Body of pancreas (tissue), 4 donors: ENCODE measurements at places on chromosomes 12 and 14.

- DNase-seq: no peak
These were observed 16.5 kb downstream of the SCNN1A start for GRCh38 chr12:6358881-6359280.

DNA sequence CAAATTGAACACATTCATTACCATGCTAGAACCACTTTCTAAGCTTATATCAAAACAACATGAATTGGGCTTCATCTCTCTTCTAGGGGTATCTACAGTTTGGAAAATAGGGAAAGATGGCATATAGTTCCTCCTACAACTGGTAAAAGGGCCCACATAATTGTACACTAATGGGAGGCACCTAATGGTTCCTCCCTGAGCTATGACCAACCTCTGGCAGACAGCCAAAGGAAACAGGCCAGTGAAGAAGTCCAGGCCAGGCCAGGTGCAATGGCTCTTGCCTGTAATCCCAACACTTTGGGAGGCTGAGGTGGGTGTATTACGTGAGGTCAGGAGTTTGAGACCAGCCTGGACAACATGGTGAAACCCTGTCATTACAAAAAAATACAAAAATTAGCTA, 23.2 kb upstream of the APOF start:
- DNase-seq: peak; percentile 41

GRCh38 chr12:9731797-9732196, 1.1 kb downstream of the CLECL1 start:
- no peak for DNase-seq

- no peak for DNase-seq
These were observed 144.3 kb downstream of the BCL11B start for GRCh38 chr14:99127651-99128167.

GRCh38 chr12:124746649-124747425, 116.8 kb downstream of the SCARB1 start:
- DNase-seq: no peak

GRCh38 chr14:103087343-103087835, 3.4 kb downstream of the LBHD2 start:
- DNase-seq: no peak

GRCh38 chr14:72849222-72849621, 44.7 kb downstream of the DPF3 start:
- DNase-seq: no peak

- no peak for DNase-seq
These were observed 45.9 kb upstream of the GSG1 start for GRCh38 chr12:13149411-13149810.

GRCh38 chr14:99029916-99030305, 242.1 kb downstream of the BCL11B start:
- no peak for DNase-seq

GRCh38 chr14:52131640-52132320, 62.9 kb upstream of the NID2 start:
- DNase-seq: peak; percentile 83

DNA sequence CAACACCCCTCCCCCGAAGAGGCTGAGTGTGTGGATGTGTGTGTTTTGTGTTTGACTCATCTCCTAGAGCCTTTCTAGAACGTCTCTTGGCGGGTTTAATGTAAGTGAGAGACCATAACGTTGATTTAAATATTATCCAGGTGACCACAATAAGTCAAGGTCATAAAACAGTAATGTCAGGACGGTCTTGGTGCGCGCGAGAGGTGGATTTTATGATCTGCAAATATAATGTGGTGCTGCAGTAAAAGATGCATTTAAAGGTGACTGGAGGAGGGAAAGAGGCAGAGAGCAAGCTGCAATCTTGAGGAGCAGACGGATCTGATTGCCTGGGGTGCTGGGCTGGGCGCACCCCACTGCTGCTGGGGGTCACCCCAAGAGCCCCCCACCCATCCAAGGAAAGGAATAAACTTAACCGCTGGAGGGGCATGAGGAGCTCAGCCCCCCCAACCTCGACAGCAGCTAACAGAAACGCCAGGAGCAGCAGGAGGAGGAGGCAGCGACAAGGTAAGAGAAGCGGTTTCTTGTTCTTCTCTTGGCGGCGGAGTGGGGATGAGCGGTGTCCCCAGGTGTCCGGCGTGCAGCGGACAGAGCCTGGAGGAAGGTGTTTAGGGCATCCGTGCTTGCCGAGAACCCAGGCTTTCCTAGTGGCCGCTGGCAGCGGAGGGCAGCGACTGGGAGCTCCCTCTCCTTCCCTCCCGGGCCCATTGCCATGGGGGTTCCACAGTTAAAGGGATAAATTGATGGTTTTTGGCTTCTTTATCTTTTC, 5.5 kb downstream of the HOXC10 start:
- no peak for DNase-seq

GRCh38 chr12:39993268-39993667, 112.6 kb downstream of the SLC2A13 start:
- no peak for DNase-seq

GRCh38 chr12:40011775-40012129, 94.1 kb downstream of the SLC2A13 start:
- no peak for DNase-seq

GRCh38 chr12:21346542-21347205, 12.0 kb upstream of the SLCO1A2 start:
- no peak for DNase-seq

DNA sequence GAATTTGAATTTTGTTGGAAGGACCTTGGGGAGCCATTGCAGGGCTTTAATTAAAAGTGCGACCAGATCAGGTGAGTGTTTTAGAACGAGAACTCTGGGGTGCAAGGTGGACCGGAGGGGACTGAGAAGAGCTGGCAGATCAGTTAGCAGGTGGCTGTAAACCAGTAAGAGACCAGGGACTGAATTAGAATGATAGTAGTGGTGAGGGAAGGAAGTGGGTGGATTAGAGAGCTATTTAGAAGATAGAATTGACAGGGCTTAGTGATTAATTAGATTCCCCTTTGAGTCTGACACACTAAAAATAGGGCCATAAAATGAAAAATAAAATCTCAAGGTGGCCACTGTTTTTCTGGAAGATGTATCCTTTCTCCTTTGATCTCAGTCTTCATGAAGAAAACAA, 44.8 kb downstream of the PLXNC1 start:
- DNase-seq: no peak

GRCh38 chr14:94690896-94691659, 78.8 kb downstream of the GSC start:
- no peak for DNase-seq

DNA sequence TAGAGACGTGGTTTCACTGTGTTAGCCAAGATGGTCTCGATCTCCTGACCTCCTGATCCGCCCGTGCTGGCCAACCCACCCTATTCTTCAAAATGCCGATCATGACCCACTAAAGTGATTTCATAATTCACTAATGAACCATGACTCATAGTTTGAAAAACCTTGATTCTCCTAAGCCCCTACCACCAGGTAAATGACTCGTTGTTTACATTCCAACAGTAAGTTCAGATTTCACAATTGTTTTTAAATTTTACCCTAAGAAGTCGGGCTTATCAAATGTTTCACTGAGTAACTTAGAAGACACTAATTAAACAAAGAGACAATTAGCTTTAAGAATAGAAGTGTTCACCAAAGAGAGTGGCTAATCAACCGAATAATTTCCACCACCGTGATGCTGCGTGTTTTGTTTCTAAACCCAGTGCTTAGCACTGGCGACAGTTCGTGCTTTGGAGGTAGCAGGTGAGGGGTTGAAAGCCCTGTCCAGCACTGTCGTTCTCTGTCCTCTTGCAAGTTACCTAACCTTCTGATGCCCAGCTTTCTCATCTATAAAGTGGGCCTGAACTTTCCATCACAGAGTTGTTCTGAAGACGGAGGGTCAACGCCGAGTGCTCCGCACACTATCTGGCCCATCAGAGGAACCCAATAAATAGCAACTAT, 136.5 kb downstream of the NTF3 start:
- no peak for DNase-seq

GRCh38 chr12:92020983-92021665, 124.5 kb downstream of the BTG1 start:
- DNase-seq: no peak

- no peak for DNase-seq
These were observed 92.7 kb upstream of the PLEKHA5 start for GRCh38 chr12:19036673-19037357.

DNA sequence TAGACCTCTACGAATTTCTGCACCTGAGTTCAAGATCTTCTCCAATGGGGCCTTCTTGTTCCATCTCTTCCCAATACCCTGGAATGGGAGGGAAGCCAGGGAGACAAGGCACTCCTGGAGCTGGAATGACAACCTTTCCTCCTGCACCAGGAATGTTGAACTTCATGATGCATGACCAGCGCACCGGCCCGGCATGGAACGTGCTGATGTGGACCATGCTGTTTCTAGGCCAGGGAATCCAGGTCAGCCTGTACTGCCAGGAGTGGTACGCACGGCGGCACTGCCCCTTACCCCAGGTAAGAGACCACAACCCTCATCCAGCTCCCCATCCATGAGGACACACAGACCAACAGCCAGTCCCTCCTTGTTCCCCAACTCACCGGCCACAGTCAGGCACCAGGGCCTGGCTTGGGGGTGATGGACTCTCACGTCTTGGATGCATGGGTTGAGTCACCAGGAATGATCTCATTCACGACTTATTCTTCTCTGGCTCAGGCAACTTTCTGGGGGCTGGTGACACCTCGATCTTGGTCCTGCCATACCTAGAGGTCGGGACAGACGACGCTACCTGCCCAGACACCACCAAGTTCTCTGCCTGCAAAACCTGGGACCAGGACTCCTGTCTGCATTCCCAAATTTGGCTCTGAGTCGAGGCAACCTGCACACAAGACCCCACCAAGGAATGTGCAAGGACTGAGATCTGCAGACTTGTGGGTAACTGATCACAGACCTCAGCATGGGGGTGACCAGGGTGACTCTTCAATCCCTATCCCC, 20.5 kb downstream of the SOAT2 start:
- DNase-seq: no peak

GRCh38 chr14:50501642-50502041, 30.7 kb downstream of the MAP4K5 start:
- DNase-seq: no peak

DNA sequence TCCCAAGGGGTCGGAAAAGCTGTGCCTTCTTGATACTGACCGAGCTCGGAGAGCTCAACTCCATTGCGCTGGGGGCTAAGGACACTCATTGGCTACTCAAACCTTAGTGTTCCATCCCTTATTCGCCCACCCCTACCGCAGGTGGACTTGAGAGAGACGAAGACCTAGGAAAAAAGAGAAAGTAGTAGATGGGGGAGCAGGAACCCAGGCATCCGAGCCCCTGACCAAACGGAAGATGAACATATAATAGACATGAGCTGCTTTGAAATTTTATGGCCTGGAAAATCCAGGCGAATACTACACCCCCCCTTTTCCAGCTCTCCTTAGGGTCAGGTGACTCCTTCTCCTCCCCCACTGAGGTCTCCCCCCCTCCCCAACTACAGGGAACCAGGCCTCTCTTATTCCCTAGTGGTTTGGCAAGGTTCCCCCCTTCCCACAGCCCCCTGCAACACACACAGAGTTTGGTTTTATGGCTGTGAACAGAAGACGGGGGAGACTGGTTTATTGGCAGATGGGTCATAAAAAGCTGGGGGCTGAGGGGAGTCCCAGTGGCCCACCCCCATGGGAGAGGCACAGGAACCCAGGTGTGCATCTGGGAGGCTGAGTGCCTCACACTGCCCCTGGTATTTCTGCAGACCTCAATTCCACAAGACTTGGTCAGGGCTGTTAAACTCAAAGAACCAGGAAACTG, 1.6 kb downstream of the GDF11 start:
- DNase-seq: no peak
